Stimulated activated CD4-positive, alpha-beta T cell treated with anti-CD3 and anti-CD28 coated beads, Interleukin-2, amount 100 ng/mL, for 24 hours (primary cell): ENCODE measurements at places on chromosomes 5 and 9.

- DNase-seq: peak; percentile 79
These were observed 134.8 kb downstream of the KCNIP1 start for GRCh38 chr5:170638454-170639220.

GRCh38 chr5:180620014-180620413, 28.7 kb upstream of the SCGB3A1 start:
- no peak for DNase-seq

- no peak for DNase-seq
These were observed 21.5 kb downstream of the SHB start for GRCh38 chr9:38047301-38048251.

GRCh38 chr5:123718238-123718637, 206.3 kb downstream of the CSNK1G3 start:
- DNase-seq: no peak

- DNase-seq: peak; percentile 51
These were observed at the start of gene OSMR for GRCh38 chr5:38845526-38846378. TSS of gene OSMR (plus strand) at chr5:38846012. CDS start at chr5:38869045, 23,033 bp downstream.

GRCh38 chr9:82031538-82032280, 43.1 kb downstream of the SPATA31D1 start:
- DNase-seq: no peak

DNA sequence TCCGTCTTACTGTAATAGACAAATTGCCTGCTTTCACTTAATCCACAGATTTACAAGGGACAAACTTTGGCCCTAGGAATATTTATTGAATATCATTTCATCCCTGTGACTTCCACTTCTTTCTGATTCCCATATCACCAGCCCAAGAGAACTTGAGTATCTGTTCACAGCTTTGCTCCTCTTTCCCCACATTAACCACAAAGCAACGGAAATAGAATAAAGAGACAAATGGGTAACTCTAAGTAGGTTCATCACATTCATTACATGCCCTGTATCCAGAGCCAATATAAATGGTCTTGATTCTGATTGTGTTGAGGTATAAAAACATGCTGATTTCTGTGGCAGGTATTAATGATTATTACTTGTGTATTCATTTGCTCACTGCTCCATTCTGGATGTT, 41.9 kb downstream of the TMEM252 start:
- DNase-seq: no peak

GRCh38 chr9:19243366-19244033, 13.0 kb downstream of the DENND4C start:
- no peak for DNase-seq

GRCh38 chr5:5306696-5307095, 115.8 kb upstream of the ICE1 start:
- DNase-seq: no peak

DNA sequence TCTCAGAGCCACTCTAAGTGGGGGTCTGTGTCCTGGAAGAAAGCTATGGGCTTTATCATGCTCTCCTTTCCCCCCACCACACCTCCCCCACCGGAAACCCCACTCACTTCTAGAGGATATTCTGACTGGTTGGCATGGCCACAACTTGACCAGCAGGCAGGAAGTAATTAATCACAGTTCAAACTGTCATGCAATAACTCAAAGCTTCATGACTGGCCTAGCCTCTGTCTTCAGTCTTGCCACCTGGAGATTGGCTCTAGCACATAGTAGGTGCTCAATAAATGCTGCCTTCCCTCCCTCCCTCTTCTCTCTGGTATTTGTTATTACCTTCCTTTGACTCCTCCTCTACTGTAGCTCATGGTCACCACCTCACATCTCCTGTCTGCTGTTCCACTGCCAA, 124.7 kb downstream of the GABBR2 start:
- DNase-seq: no peak

DNA sequence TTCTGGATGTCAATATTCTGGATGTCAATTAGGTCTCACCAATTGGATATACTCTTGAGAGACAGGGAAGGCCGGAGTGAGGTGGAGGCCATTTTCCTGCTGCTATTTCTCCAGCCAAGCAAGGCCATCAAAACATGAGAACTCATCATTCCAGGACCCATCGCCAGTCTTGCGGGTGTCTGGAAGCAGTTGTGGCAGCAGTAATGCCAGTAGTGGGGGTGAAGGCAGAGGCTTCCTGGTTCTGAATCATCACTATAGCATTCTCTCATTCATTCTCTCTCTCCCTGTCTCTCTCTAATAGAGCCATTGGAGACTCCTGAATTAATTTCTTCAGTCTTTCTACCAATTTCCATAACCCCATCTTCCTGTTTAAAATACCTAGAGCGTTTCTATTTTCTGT, 71.8 kb downstream of the EGFLAM start:
- no peak for DNase-seq

DNA sequence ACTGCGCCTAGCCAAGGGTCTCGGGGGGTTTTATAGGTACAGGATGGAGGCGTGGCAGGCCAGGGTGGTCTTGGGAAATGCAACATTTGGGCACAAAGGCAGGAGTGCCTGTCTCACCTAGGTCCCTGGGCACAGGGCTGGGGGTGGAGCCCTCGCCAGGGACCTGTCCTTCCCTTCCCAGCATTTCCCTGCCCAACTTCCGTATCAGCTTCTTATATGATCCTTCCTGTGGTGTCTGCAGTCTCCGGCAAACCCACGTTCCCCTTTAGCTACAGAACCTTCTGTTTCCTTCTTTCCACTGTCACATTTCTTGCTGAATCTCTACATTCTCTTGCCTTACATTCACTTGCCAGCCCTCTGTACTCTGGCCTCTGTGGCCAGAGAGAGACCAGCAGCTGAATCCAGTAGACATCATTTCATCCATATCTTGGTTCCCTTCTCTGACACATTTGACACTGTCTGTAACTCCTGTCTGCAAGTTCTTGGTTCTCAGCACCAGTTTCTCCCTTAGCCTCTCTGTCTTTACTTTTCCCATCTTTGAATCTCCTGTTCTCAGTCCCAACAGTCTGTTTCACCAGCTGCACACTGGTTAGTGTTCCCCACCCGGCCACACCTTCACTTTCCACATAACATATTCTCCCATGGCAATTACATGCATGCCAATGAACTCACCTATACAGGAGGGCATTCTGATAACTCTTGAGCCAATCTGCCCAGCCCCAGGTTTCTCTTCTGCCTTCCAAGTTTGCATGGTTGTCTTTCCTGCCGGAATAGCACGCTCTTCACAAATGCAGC, 134.7 kb upstream of the ZNF608 start:
- DNase-seq: no peak

- no peak for DNase-seq
These were observed 10.1 kb upstream of the ZNF484 start for GRCh38 chr9:92887880-92888338.

- no peak for DNase-seq
These were observed 50.0 kb upstream of the FAM120AOS start for GRCh38 chr9:93503381-93503780.

- DNase-seq: no peak
These were observed 33.8 kb upstream of the DTWD2 start for GRCh38 chr5:119022017-119022745.

DNA sequence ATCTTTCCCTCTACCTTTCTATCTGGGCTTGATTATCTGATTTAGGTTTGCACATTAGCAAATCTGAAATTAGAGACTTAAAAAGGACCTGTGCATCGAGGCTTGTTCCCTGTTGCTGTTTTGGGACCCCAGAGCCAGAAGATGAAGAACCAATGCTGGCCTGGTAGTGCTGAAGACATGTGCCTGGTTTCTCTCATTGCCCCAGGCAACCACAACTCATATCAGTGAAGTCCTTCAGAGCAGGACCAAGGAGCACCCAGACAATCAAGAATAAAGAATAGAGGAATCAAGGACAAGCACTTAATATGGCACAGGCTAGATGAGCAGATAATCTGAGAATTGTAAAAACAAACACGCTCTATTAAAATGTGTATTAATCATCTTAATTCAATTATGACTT, 362.7 kb downstream of the DMRTA1 start:
- no peak for DNase-seq

GRCh38 chr5:59709846-59710245, 183.7 kb downstream of the PDE4D start:
- DNase-seq: no peak

DNA sequence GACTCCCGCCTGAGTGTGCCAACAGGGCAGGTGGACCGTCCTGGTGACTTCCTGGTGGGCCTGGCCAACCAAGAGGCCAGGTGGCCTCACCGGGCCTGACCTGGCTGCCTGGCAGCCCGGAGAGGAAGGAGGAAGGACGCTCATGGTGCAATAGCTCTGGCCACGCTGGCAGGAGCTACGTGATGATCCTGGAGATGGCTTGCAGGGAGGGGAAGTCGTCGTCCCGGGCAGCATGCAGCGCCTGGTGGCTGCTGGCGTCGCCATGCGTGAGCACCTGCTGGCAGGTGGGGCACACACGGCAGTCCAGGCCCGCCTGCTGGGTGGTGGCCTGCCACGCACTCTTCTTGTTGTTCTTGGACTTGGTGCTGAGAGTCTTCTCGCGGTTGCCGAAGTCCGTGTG, 26.3 kb downstream of the SPATA31C1 start:
- no peak for DNase-seq

DNA sequence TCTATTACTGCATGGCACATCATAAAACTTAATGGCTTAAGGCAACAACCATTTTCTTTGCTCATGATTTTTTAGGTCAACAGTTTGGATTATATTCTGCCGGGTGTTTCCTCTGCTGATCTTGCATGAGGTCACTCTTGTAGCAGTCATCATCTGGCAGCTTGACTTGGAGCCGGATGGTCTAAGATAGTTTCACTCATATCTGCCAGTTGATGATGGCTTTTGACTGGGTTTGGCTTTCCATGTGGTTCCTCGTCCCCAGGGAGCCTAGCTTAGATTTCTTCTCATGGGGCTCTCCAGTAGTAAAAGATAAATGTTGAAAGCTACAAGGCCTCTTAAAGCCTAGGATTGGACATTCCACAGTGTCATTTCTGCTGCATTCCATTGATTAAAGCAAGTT, 27.4 kb downstream of the LNPEP start:
- no peak for DNase-seq

- no peak for DNase-seq
These were observed 1236.6 kb downstream of the MAT2B start for GRCh38 chr5:164742025-164742424.

DNA sequence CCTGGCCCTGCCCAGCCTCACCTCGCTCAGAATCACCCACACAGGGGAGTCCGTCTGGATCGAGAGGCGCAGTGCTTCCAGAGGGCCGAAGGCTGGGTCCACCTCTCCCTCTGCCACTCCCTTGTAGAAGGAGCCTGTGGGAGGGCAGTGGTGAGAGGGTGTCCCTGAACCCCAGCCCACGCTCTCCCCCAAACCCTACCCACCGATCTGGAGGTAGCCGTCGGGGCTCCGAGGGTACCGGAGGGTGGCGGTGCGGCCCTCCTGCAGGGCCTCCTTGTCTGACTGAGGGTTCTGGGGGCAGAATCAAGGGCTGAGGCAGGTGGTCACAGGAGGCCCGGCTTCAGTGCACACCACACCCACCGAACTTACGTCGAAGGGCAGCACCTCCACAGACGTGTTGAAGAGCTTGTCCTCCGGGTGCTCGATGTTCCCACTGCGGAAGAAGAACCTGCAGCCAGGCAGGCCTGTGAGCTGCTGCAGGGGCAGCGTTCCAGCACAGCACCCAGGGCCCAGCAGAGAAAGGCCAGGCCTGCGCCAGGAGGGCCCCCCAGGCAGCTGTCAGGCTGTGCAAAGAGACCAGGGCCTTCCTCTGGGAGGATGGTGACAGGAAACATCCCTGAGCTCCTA, 4.5 kb downstream of the LTC4S start:
- DNase-seq: no peak

DNA sequence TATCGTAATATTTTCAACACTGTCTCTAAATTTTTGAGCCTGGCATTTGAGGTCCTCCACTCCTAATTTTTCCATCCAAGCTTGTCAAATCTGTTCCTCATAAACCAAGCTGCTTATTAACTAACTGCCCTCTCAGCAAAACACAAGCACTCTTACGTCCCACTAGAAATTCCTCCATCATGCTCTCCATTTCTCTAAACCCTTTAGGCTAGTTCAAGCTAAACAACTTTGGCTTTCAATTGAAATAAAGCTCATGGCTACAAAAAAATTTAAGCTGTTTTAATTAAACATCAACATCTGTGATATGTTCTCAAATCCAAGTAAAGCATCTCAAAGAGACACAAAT, 45.7 kb downstream of the RNF145 start:
- DNase-seq: no peak
